ENCODE measurements at places on chromosomes 13 and 19. TPM values are rescaled to one million over a fixed set of nuclear protein-coding genes. Genes with fewer than 3 reads are reported as not detected.
A peak's percentile ranks its signal among the peaks of the same experiment; 100 is the strongest.

The RFPL4A gene
- not detected for total RNA-seq

GRCh38 chr19:58346961-58347929, 6.0 kb downstream of the A1BG start:
- DNase-seq = peak; percentile 81
- H3K27me3 ChIP-seq = no peaks in the 10 kb centered on the region
- peaks cover 35% of the 10 kb centered on the region for H3K4me1 ChIP-seq

DNA sequence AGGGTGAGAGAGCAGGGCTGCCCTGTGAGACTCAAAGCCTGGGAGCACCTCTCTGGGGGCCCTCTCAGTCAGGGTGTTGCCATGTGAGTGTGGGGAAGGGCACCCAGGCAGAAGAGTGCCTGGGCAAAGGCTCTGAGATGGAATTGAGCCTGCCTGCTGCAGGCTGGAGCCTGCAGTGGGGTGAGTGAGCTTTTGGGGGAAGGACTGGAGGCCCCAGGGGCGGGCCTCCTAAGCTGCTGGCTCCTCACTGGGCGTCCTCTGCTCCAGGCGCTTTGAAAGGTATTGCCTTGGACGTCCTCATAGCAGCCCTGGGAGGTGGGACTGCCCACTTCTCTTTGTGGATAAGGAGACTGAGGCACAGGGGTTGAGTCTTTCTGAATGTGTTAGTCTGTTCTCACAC, 60.3 kb downstream of the ARHGEF7 start:
- H3K4me1 ChIP-seq = peaks cover 90% of the 10 kb centered on the region
- H3K4me3 ChIP-seq = peak overlapping the region; percentile 33
- H3K27me3 ChIP-seq = no peaks in the 10 kb centered on the region

DNA sequence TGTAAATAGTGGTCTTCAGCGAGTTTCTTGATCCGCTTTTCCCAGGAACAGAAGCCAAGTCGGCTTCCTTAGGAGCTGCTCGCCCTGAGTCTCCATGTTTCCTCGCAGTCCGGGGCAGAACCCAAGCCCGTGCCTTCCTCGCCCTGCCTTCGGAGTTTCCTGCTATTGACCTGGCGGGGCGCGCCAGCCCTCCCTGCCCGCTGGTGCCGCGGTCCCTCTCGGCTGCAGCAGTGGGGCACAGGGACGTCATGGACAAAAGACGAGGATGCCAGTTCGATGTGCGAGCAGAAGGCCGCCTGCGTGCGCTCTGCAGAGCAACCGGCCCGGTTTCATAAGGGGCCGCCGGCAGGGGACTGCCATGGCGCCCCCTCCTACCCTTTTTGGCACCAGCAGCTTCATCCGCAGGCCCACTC, 156.6 kb downstream of the TM9SF2 start:
- H3K27ac ChIP-seq = peak overlapping the region; percentile 94
- H3K4me3 ChIP-seq = peak overlapping the region; percentile 80
- H3K4me1 ChIP-seq = peaks cover 48% of the 10 kb centered on the region

GRCh38 chr13:36858290-36858689, 39.3 kb downstream of the RFXAP start:
- H3K36me3 ChIP-seq = no peaks in the 10 kb centered on the region
- no peak overlapping the region for H3K4me3 ChIP-seq
- peaks cover 32% of the 10 kb centered on the region for H3K27me3 ChIP-seq
- no peak for DNase-seq
- H3K27ac ChIP-seq = no peak overlapping the region

DNA sequence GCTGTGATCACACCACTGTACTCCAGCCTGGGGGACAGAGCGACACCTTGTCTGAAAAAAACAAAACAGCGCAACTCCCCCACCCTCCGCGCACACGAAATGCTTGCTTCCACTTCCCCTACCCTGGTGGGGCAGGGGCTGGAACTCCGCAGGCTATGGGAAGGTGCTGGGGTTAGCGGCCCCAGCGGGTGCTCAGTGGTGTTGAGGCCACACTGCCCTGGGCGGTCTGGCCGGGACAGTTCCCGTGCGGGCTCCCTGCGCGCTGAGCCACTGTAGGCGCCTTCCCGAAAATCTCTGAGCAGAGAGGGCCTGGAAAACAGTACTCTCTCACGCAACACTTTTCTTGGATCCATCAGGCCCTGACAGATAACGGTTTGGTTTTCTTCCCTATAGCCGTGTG, 1.1 kb upstream of the WTIP start:
- H3K36me3 ChIP-seq = peaks cover 1% of the 10 kb centered on the region
- no peak overlapping the region for H3K4me3 ChIP-seq
- peaks cover 26% of the 10 kb centered on the region for H3K27me3 ChIP-seq
- H3K4me1 ChIP-seq = peaks cover 11% of the 10 kb centered on the region
- no peak for DNase-seq

DNA sequence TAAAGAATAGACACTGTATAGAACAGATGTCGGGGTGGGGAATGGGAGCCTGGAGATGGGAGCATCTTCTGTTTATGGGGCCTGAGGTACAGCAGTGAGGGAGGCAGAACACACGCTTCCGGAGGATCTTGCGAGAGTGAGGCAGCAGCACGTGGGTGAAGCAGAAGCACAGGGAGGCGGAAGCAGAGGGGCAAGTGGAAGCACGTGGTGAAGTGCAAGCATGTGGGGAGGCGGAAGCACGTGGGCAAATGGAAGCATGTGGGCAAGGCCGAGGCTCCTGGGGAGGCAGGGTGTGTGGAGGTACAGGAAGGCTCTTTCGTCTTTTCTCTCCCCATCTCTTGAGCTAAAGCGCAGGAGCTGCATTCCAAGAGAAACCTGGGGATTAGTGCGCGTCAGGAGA, 198.4 kb downstream of the ATP8A2 start:
- no peaks in the 10 kb centered on the region for H3K4me1 ChIP-seq
- no peak for DNase-seq
- H3K36me3 ChIP-seq = no peaks in the 10 kb centered on the region

GRCh38 chr13:52599848-52600603, 42.2 kb upstream of the HNRNPA1L2 start:
- H3K27me3 ChIP-seq = peaks cover 14% of the 10 kb centered on the region
- H3K4me1 ChIP-seq = peaks cover 6% of the 10 kb centered on the region
- H3K27ac ChIP-seq = no peak overlapping the region
- peak; percentile 61 for DNase-seq
- peak overlapping the region; percentile 81 for H3K4me3 ChIP-seq
- no peaks in the 10 kb centered on the region for H3K36me3 ChIP-seq

The ERICH6B gene
- total RNA-seq = not detected

The RFX1 gene
- total RNA-seq = 18.8 TPM

DNA sequence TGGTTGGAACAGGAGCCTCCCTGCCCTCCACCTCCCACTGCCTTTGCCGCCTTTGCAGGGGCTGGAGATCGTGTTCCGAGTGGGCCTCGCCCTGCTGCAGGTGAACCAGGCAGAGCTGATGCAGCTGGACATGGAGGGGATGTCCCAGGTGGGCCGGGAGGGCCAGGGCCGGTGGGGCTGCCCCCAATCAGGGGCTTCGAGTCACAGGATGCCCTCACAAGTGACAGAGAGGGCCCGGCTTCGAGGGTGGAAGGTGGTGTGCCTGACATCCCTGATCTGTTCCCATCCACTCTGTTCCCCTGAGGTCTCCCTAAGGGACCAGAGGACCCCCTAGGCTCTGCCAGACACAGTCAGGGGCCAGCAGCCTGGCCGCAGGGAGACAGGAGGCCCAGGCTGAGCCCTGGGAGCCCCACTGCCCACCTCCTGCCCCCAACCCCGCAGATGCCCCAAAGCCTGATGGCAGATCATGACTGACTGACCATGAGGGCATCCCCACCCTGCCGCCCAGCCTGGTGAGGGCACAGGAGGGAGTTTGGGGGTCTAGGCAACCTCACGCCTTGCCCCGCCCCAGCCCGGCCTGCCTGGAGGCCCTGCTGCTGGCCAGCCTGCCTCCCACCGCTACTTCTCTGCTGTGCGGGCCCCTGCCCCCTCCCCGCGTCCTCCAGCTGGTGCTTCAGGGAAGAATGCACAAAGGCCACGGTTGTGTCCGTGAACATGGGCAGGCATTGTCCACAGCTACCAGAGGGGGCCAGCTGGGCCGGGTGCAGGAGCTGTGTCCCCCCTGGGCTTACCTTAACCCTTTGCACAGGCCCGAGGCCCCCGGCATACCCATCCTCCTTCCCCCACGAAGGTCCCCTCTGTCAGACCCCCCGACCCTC, 21.8 kb downstream of the EVI5L start:
- no peaks in the 10 kb centered on the region for H3K36me3 ChIP-seq
- no peak overlapping the region for H3K4me3 ChIP-seq
- no peak for DNase-seq
- H3K27ac ChIP-seq = no peak overlapping the region
- peaks cover 8% of the 10 kb centered on the region for H3K4me1 ChIP-seq

The ZIK1 gene
- total RNA-seq = 24.9 TPM

The CGB8 gene
- not detected for total RNA-seq

The GJB6 gene
- total RNA-seq = 4.9 TPM

The SHANK1 gene
- total RNA-seq = 0.26 TPM

DNA sequence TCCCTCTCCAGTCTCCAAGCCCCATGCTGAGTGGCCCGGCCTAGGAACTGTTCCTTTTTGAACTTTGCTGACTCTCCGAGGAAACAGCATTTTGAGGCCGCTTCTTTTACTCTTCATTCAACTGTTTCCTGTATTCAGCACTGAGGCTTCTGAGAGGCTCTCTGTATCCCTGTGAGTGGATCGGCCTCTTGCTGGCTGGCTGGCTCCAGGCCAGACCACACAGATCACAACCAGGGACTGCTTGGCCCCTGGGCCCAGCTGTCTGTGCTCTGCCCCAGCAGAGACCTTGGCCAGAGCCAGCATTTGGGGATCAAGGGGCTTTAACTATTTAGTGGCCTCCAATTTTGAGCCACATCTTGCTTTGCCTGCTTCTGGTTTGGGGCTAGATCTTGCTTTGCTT, 75.6 kb upstream of the KL start:
- H3K36me3 ChIP-seq = no peaks in the 10 kb centered on the region
- H3K4me1 ChIP-seq = peaks cover 11% of the 10 kb centered on the region
- H3K4me3 ChIP-seq = no peak overlapping the region
- no peaks in the 10 kb centered on the region for H3K27me3 ChIP-seq
- H3K27ac ChIP-seq = no peak overlapping the region

DNA sequence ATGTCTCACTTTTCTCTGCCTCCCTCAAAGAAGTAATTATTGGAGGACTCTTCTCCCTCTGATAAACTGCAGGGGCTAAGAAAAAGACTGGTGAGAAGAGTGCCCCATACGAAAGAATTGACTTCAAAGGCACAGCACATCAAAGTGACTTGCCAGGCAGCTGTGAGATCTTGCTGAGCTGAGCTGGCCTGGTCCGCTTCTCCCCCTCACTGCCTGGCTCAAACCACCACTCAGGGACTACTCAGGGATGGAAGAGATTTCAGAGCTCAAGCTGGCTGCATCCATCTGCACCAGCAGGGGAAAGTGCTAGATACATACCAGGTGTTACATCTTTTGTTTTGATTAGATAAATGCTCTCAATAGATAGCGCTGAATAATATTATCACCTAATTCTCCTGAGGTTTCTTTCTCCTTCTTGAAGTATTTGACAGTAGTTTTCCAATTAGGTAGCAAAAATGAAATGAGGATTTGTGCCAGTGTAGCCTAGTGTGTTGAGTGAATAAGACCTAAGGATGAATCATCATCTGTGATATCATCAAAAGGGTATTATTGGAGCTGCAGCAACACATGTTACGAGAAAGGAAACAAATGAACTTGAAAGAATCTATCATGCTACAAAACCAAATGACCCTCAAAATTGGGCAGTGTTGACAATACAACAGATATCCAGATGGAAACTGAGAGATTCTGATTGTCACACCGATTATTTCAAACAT, 379.8 kb downstream of the TBC1D4 start:
- no peaks in the 10 kb centered on the region for H3K36me3 ChIP-seq
- H3K4me3 ChIP-seq = no peak overlapping the region
- H3K27me3 ChIP-seq = peaks cover 17% of the 10 kb centered on the region
- no peak for DNase-seq

The ACER1 gene
- total RNA-seq = 1.1 TPM

The WDR87 gene
- total RNA-seq = not detected

GRCh38 chr13:59398127-59398526, 765.6 kb downstream of the DIAPH3 start:
- H3K36me3 ChIP-seq = peaks cover 9% of the 10 kb centered on the region
- H3K4me1 ChIP-seq = no peaks in the 10 kb centered on the region
- no peak overlapping the region for H3K27ac ChIP-seq
- H3K4me3 ChIP-seq = no peak overlapping the region
- peaks cover 5% of the 10 kb centered on the region for H3K27me3 ChIP-seq
- no peak for DNase-seq

DNA sequence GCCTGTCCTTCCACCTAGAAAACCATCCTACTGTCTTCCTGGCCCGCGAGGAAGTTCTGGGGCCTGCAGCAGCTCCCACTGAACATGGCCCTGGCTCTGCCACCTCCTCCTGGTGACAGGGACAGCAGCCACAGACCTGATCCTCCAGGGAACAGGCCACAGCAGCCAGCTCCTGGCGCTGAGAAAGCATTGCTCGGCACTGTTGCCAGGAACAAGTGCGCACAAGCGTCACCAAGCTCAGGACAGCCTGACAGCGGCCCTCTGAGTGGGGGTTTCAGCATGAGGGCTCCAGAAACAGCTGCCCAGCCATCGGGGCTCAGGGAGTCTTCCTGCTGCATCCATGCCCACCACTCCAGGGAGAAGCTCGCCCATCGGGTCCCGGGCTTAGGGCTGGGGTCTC, 21.9 kb downstream of the AP3D1 start:
- no peak overlapping the region for H3K27ac ChIP-seq
- H3K27me3 ChIP-seq = no peaks in the 10 kb centered on the region
- no peak overlapping the region for H3K4me3 ChIP-seq
- H3K4me1 ChIP-seq = no peaks in the 10 kb centered on the region
- no peaks in the 10 kb centered on the region for H3K36me3 ChIP-seq

The APOC1 gene
- not detected for total RNA-seq

DNA sequence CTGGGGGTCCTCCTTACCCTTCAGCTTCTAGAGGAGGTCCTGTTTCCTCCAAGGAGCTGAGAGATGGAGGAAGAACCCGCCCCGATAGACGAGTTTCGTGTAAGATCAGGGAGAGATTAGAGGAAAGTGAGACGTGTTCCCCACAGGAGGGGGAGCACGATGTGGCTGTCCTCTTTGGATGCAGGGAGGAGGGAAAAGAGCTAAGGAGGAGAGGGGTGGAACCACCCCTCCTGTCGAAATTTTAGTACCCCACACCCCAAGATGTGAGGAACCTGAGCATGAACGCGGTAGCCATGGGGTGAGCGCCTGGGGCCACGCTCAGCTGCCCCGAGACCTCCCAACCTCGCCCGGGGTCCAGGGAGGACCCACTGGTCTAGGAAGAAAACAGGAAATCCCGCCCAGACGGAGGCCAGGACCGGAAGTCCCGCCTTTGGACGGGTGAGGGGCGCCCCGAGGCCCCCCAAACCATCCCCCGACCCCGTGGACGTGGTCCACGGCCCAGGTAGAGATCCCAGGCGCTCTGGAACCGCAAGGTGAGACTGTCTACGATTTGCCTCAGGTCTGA, 1.2 kb downstream of the AKT1S1 start:
- H3K27ac ChIP-seq = no peak overlapping the region
- H3K27me3 ChIP-seq = no peaks in the 10 kb centered on the region
- peaks cover 21% of the 10 kb centered on the region for H3K4me1 ChIP-seq
- H3K36me3 ChIP-seq = no peaks in the 10 kb centered on the region
